Stimulated activated CD8-positive, alpha-beta memory T cell treated with anti-CD3 and anti-CD28 coated beads, Interleukin-4, amount 100 ng/mL, for 24 hours (primary cell): ENCODE measurements at places on chromosomes 1 and 21.

- no peak for DNase-seq
These were observed 18.6 kb downstream of the NKAIN1 start for GRCh38 chr1:31221072-31221471.

- DNase-seq: no peak
These were observed 836.5 kb upstream of the CXADR start for GRCh38 chr21:16676391-16676790.

DNA sequence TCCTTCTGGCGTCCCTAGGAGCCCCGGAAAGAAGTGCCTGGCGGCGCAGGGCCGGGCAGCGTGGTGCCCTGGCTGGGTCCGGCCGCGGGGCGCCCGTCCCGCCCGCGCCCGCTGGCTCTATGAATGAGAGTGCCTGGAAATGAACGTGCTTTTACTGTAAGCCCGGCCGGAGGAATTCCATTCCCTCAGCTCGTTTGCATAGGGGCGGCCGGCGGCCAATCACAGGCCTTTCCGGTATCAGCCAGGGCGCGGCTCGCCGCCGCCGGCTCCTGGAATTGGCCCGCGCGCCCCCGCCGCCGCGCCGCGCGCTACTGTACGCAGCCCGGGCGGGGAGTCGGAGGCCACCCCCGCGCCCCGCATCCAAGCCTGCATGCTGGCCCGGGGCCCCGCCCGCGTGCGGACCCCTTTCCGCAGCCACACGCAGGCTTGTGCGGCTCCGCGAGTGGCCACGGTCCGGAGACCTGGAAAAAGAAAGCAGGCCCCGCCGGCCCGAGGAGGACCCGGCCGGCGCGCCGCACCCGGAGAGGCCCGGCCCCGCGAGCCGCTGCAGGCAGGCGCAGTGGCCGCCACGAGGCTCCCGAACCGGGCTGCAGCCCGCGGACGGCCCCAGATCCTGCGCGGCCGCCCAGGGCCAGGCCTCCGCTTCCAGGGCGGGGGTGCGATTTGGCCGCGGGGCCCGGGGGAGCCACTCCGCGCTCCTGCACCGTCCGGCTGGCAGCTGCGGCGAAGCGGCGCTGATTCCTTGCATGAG, 160.4 kb downstream of the RUNX1 start:
- DNase-seq: peak; percentile 72

GRCh38 chr1:15507278-15507677, 16.7 kb downstream of the CASP9 start:
- no peak for DNase-seq

DNA sequence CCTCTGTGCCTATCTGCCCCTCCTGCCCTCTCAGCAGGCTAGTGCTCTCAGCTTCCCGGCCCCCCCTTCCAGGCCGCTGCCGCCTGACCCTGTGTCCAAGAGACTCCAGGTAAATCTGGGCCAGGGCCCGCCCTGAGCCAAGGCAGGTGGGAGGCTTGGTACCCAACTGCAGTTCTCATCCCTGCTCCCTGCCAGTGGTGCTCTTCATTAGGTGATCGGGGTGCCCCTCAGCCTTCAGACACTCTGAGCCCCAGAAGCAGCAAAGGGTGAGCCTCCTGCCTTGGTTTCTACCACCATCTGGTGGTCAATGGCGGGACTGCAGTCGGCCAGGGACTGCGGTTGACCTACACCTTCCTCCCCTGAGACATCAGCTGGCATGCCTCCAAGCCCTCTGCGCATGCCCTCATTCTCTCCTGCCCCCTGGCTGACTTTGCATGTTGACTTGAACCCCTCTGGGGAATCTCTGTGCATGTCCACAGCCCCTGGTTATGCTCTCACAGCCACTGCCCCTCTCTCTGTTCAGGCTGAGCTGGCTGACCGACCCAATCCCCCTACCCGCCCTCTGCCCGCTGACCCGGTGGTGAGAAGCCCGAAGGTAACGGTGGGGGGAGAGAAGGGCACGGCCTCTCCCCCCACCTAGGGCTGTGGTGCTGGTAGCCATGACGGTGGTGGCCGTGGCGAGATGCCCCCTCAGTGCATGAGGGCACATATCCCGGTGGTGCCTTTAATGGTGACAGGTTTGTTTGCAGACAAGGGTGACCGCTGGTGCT, 2.0 kb upstream of the EFNA4 start:
- DNase-seq: peak; percentile 91

DNA sequence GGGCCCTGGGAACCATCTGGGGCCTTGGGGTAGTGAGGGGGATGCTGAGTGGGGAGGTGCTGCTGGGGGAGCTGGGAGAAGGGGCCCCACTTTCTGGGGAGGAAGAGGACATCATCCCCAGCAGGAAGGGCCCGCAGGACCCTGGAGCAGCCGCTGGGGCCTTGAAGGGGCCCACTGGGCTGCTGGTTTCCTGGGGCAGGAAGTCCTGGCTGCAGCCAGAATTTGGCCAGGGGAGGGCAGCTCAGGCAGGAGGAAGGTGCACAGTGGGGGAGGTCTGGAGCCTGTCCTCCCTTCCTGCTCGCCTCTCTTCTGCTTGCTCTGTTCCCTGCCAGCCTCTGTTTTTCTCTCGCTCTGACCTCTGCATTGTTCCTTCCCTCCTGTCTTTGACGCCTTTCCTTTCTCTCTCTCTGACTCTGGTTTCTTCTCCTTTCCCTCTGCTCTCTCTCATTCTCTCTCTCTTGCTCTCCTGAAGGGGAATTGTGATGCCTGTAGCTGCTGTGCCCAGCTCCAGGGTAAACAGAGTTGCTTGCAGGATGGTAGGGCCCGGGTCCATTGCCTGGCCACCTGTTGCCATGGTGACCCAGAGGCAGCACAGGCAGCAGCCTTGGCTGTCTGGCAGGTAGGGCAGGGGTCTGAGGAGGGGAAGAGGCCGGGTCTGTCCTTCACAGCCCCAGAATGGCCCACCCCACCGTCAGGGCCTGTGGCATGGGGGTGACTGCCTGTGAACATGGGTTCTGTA, 23.9 kb downstream of the ACOT11 start:
- no peak for DNase-seq

DNA sequence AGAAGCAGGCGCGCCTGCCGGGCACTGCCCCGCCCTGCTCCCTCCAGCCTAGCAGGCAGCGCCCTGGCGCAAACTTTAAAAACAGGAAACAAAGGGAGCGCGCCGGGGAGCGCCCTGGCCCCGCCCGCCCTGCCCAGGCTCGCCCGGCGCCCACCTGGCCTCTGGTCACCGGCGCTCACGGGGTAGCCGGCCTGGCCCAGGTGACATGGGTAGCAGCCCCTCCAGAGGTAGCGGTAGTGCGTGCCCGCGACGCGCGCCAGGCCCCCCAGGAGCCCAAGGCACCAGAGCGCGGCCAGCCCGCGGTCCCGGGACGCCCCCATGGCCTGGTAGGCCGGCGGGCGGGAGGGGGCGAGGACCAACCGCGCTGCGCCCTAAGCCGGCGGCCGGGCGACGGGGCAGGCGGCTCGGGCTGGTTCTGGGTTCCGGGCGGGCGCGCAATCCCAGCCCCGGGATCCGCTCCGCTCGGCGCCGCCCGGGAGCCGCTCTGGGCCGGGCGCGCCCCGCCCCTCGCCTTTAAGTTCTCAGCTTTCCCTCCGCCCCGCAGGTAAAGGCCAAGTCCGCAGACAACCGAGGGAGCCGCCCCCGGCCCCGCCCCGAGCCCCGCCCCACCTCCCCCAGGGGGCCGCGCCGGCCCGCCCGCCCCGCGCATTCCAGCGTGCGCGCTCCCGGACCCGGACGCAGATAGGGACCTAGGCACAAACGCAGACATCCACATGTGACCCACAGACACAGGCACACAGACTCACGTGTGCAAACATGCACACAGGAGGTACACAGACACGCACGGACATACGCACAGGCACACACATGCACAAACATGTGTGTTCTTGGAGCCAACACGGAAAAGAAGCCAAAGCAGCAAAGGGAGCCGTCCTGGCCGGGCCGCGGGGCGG, 76.7 kb downstream of the ARHGEF16 start:
- peak; percentile 61 for DNase-seq

DNA sequence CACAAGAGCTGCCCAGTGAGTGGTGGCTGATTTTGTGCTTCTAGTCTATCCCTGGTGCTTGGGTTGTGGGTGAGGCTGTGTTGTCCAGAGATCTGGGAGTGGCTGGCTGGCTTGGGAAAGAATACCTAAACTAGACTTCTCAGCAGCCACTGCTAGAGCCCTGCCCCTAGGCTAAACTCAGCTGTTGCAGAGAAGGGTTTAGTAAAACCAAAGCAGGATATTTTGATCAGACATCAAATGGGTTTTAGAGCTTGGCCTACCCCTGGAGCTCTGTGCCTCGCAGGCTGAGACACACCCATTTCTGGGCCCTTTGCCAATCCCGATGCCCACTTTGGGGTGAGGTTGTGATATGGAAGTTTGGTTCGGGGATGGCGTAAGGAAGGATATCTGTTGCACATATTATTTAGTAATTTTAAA, 88.5 kb downstream of the UCK2 start:
- no peak for DNase-seq

DNA sequence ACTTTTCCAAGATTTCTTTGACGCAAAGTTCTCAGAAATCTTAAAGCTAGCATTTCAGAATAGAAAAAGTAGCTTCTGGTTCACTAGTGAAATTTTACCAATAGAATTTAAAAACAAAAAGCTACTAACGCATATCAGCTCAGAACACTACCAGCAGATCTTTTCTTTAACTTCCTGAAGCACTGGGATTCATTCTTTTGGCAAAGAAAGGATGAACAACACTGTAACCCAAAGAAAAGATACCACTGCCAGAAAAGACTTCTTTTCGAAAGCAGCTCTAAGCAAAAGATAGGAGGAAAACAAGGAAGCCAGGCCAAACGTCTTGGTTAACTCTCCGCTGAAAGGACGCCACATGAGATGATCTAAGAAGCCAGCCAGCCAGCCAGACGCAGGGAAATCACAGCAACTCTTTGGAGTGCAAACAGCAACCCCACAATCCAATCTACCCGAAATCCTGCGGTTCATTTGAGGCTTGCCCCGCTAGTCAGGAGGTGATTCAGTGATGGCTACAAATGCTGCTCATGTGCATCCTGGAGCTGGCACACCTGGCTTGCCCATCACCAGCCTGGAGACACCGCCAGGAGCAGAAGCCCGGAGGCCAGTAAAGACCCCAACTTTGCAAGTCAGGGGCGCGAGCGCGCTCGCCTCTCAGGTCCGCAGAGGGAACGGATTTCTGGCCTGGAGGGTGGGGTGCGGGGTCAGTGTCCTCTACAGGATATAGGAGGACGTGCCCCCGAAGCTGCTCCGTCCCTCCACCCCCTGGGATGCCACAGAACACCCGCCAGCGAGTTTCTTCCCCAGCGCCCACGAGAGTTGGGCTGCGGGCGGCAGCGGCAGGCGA, 812 bp downstream of the NBPF1 start:
- DNase-seq: no peak

DNA sequence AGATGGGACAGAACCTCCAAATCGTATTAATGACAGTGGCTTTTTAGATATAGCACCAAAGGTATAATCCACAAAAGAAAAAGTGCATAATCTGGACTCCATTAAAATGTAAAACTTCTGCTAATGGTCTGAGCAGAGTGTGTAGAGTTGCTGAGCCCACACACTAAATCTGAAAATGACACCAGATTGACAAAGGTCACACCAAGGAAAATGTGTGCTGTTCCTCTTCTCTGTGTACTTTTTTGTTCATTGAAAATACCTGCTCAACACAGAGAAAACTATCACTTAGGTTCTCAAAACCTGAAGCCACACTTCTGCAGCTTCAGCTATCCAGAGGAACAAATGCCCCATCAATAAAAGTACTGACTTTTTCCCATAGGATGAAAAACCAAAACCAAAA, 146.2 kb downstream of the AK5 start:
- DNase-seq: no peak

GRCh38 chr1:81428998-81429397, 371.7 kb upstream of the ADGRL2 start:
- DNase-seq: no peak

DNA sequence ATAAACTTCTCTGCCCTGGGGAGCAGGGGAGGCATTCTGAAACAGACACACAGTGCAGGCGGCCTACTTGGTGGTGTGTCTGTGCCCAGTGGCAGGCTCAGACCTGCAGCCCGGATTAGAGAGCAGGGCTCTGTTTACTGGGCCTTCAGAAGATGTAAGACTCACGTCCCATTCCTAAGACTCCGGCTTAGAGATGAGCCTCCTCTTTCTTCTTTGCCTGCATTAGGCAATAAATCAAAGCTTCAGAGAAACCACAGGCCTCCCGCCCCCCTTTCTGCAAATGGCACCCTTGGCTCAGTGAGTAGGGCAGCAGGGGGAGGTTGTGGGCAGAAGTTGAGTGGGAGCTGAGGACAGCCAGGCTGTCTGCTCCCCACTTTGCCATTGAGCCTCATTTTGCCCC, 35.8 kb downstream of the LGR6 start:
- no peak for DNase-seq

- DNase-seq: no peak
These were observed 59.5 kb downstream of the PALMD start for GRCh38 chr1:99705385-99705784.

DNA sequence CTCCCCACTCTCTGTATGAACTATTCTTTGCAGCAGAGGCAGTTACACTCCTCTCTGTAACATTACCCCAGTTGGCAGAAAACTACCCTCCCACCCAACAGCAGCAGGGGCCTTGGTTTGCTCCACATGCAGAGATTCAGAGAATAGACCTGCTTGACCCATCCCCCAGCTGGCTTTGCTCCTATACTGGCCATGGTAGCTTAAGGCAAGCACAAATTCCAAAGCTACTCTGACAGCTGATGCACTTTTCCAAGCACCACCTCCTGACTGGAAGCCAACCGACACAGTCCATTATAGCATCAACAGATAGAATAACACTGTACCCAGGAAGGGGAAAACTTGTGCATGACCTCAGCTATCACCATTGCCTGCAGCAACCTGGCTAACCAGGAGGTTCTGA, 846.5 kb upstream of the NCAM2 start:
- no peak for DNase-seq

- no peak for DNase-seq
These were observed 212.6 kb downstream of the BARHL2 start for GRCh38 chr1:90504509-90504908.

GRCh38 chr1:29969576-29969975, 733.3 kb downstream of the PTPRU start:
- DNase-seq: no peak

GRCh38 chr1:84869720-84870119, 23.3 kb downstream of the LPAR3 start:
- no peak for DNase-seq

DNA sequence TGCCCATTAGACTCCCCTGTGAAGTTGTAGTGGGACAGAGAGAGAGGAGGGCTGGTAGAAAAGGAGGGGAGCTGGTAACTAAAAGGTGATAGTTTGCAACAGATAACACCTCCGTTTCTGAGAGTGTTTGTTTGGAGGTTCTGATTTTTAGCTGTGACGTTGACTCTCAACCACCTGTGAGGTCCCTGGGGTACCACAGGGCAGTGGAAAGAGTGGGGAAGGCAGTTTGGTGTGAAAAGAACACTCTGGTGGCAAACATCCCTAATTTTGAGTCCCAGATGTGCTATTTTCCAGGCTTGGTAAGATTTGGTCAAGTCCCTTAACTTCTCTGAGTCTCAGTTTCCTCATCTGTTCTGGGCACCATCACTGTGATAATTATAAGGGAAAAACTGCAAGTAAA, 29.3 kb downstream of the RAB3B start:
- DNase-seq: no peak
